T-cell (primary cell): ENCODE measurements at places on chromosomes 7 and 10. TPM values are rescaled to one million over a fixed set of nuclear protein-coding genes. Genes with fewer than 3 reads are reported as not detected.

ACBD7 gene
- total RNA-seq = not detected

CHN2 gene
- 4.5 TPM for total RNA-seq

MRLN gene
- total RNA-seq = not detected

TMEM236 gene
- 0.08 TPM for total RNA-seq

DLX5 gene
- total RNA-seq = not detected

KNDC1 gene
- 1.2 TPM for total RNA-seq

IDI2 gene
- not detected for total RNA-seq

LRMDA gene
- total RNA-seq = 0.30 TPM

PILRA gene
- total RNA-seq = 3.9 TPM

HECW1 gene
- total RNA-seq = not detected

STN1 gene
- 41.8 TPM for total RNA-seq

ACTA2 gene
- total RNA-seq = 4.0 TPM

SIRT1 gene
- total RNA-seq = 49.5 TPM

SPDYE18 gene
- 3.0 TPM for total RNA-seq

CFTR gene
- total RNA-seq = 0.47 TPM

EN2 gene
- total RNA-seq = not detected

UBE2D4 gene
- total RNA-seq = 9.0 TPM

ANKRD26 gene
- total RNA-seq = 8.9 TPM

VWA2 gene
- total RNA-seq = not detected

FAM25A gene
- total RNA-seq = not detected

FAM13C gene
- not detected for total RNA-seq

NEUROD6 gene
- total RNA-seq = not detected

CNNM1 gene
- total RNA-seq = 0.25 TPM

ITPRIP gene
- total RNA-seq = 62.7 TPM

POM121C gene
- total RNA-seq = 86.1 TPM

HACD1 gene
- 2.5 TPM for total RNA-seq

HOXA10 gene
- total RNA-seq = not detected

TRPV5 gene
- total RNA-seq = not detected

WEE2 gene
- total RNA-seq = not detected

CYP3A4 gene
- not detected for total RNA-seq

PIK3AP1 gene
- total RNA-seq = 7.9 TPM

STK32C gene
- 12.2 TPM for total RNA-seq

TMEM196 gene
- not detected for total RNA-seq

HSPA14 gene
- total RNA-seq = 18.3 TPM

LRRC18 gene
- total RNA-seq = not detected

GIMAP7 gene
- 430 TPM for total RNA-seq

STRIP2 gene
- total RNA-seq = 0.39 TPM

CALML3 gene
- total RNA-seq = not detected

CLEC5A gene
- not detected for total RNA-seq

VOPP1 gene
- 84.0 TPM for total RNA-seq

C10orf71 gene
- not detected for total RNA-seq

PRLHR gene
- not detected for total RNA-seq

SLC26A3 gene
- total RNA-seq = 0.93 TPM

CEP41 gene
- 8.9 TPM for total RNA-seq

CALCR gene
- total RNA-seq = not detected

CLDN3 gene
- total RNA-seq = not detected

PDAP1 gene
- total RNA-seq = 67.4 TPM

TRIM24 gene
- 16.0 TPM for total RNA-seq
